ENCODE measurements at places on chromosomes 5 and 9.

DNA sequence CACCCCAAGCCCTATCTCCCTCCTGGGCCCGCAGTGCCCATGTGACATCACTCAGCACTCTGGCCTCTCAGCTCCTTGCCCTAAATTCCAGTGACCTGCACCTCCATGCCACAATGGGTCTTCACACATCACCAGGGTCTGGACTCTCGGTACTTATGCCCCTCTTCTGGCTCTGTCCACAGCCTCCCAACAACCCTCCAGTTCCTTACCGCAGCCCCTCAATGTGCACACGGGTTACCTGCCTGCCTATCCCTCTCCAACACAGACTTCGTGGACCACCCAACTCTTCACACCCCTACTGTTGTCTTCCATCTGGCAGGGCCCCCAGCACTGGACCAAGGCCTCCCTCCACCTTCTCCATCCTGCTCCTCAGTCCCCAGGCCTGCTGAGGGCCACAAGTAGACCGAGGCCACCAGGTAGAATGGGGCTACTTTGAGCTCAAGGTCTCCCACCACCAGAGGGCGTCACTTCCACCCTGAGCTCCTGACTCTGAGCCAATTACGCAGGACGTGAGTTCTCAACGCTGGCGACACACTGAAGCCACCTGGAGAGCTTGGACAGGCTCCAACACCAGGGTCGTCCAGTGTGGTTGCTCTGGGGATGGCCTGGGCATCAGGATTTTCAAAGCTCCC is 172.1 kb downstream of the GABBR2 start:
- DNase-seq, result no peak

GRCh38 chr9:126306071-126306647 is 20.5 kb upstream of the MVB12B start:
- no peak for DNase-seq

GRCh38 chr5:123428521-123429220 is 5.5 kb upstream of the CEP120 start:
- DNase-seq, result no peak

GRCh38 chr9:121283856-121284732 is 16.1 kb downstream of the GSN start:
- no peak for DNase-seq

DNA sequence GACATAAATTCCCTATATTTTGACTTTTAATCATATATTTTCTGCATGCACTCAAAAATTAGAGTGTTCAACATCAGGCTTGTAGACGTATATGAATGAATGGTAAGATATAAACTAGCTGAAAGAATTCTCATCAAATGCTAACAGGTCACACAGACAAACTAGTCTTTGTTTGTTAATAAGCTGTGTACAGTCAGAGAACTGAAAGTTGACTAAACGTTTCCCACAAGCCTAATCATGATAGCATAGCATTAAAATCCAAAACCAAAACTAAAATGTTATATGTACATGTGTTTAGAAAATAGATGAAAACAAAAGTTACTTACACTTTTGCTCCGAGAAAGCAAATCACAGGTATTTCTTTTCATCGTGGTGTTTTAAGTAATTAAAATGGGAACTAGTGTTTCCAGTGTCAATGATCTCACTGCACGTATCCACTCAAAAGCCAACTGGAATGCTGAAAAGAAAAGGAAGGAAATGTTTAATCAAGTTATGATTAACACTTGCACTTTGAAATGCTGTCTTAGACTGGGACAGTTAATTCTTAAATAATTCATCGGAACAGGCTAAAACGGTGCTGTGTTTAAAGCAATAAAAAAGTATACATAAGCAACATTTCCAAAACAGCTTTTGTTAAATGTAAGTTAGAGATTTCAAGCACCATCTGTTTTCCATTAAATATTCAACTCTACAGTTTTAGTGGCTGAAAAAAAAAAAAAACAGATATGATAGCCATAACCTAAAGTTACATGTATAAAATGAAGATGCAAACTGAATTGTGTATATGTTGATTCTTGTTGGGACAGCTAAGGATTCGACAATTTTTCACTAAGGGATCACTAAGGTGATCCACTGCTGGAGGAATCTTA is 291.9 kb upstream of the PDE4D start:
- no peak for DNase-seq

DNA sequence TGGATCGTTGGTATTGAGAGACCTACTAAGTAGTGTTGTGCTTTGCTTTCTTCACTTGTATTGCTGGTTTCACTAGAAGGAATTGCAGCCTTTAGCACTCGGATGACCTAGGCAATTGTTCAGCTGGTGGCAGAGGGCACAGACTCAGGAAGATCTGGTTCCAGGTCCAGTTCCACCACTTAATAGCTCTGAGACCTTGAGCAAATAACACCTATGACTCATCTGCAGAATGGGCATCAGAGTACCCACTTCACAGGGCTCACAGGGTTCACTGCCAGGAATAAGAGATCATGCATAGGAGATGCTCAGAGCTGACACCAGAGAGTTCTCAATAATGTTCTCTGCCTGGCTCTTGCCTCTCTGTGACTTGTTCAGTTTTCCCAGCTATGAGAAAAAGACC is 133.6 kb downstream of the SIL1 start:
- DNase-seq, result no peak

GRCh38 chr5:59598547-59598874 is 295.0 kb downstream of the PDE4D start:
- DNase-seq, result no peak

DNA sequence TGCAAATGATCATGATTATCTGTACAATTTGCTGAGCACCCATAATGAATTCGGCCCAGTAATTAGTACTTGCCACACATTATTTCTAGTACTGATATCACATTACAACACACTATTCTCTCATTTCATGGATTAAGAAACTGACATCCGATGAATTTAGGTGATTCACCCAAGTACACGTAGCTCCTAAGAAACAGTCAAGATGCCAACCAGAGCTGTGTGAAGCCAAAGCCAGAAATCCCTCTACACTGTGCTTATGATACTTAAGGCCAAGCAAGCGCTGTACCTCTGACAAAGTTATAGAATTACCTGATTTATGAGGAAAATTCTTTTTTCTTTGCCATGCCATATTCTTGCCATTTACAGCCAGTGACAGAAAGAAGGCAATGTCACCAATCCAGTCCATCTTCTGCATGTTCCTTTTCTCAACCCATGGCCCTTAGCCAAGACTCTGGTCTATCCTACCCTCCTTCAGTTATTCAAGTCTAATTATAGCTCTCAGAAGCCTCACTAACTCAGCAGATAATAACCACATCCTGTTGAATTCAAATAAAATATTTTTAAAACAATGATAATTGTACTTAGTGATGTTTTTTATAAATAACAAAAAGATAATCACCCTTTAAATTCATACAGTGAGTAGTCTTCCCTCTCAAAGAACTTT is 74.3 kb upstream of the PTGER4 start:
- DNase-seq, result no peak

DNA sequence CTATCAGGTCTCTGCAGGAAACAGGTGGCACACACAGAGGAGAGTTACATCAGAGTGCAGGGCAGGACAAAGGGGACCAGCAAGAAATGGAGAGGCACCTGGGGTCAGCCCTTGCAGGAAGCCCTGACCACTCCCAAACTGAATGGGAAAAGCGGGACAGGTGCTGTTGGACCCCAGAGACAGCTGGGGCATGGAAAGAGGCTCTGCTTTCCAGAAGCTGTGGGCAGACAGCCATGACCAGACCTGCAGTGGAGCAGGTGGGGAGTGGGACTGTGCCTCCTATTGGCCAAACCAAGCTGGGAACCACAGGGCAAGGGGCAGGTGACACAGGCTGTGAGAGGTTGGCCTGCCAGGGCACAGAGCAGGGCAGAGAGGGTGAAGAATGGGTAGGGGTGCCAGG is 125.8 kb downstream of the BOD1 start:
- DNase-seq, result no peak

DNA sequence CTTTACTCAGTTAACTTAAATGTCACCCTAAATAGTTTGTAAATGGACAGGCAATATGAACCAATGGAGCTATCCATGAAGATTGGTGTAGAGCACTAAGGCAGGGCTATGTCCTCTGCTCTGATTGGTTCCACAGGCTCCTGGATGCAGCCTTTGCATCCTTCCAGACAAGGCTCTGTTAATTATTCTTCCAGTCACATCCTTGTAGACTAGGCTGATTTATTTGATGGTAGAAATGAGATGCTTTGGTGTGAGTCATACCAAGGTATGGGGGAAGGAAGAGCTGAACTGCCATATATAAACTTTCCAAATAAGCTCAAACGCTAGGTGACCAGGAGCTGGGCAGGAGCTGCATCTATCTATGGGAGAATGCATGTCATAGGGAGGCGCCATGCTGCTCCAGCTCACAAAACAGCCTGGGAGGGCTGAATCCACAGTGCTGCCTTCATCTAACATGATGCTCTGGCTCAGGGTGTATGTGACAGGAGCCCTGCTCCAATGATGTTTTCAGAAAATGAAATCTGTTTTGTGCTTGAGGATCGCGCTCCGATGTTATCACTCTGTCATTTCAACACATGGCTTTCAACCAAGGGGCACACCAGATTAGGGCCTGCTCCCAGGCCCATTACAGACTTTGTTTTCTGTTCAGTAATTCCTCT is 818.0 kb upstream of the ZNF608 start:
- DNase-seq, result no peak

DNA sequence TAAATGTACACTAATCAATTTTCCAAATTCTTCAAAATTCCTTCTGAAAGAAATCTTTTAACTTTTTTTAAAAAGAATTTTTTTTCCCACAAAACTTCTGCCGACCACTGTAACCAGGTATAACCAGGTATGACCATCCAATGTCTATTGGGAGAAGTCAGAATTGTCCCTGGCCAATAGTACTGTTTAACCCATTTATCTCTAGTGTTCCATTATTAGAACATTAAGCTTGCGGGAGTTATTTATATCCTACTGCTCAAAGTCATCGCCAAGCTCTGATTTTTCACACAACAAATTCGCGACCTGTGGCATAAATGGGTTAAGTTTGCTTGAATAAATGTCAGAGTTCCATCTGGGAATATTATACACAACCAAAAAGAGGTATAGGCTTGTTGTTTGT is 343.2 kb downstream of the ANXA1 start:
- DNase-seq, result no peak

GRCh38 chr5:73908395-73908794 is 282.4 kb downstream of the ARHGEF28 start:
- DNase-seq, result no peak

- no peak for DNase-seq
Measured at GRCh38 chr9:88544245-88544644, 9.3 kb downstream of the NXNL2 start.

- no peak for DNase-seq
Measured at GRCh38 chr9:5563886-5564285, 53.6 kb downstream of the PDCD1LG2 start.

DNA sequence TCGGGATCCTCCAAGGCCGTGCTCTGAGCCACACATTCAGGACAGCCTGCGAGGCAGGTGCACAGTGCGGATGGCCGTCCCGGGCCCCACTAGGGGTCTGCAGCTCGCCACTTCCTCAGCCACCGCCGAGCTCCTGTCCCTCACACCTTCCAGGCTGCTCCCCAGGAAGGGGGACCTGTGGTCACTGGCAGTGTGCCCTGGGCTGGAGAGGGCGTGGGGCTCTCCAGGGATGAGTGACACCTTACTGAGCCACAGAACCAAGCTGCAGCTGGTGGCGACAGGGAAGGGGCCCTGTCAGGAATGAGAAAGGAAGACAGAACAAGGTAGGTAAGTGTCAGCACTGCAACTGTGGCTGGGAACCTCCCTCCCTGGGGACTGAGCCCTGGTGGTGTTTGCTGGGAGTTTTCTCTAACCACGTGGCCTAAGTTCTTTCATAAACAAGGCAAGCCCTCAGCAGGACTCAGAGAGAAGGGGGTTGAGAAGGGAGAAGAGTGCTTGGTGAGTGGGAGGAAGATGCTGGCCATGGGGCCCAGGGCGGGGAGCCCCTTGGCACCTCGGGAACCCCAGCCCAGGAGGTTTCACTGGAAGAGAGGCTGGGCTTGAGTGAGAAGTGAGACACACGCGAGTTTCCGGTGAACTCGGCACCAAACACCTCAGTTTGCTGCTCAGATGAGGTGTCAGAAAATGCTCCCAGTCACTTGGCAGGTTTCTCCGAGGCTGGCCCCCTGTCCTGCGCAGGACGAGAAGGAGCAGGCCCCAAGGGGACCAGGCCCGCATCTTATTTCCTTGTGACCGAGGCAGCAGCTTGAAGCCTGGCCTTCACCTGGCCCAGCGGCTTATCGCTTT is 5.2 kb downstream of the IL13 start:
- DNase-seq, result no peak

DNA sequence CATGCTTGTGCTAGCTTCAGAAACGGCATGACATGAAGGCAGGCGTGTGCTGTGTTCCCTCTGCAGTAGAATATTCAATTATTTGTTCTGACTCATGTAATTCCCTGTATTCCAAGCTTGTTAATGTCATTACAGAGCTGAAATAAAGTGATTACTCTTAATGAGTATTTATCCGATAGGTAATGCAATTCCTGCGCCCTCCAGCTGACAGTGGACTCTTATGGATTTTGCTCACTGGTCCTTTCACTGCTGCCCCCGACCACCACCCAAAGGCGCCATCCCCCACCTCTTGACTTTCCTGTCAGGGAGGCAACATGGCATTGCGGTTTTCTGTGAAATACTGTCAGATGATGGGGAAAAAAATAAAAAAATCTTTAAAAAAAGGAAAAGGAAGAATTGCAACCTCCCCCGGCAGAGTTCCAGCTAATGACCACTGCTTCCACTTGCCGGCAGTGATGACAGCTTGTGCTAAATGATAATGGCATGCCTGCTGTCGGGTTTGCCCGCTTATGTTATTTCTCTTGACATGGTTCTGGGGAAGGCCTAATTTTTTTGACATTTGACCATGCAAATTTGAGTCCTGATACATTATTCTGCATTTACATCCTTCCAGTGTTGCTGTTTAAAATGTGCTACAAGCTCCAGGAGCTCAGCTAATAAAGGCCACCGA is 335.3 kb upstream of the ADAMTS16 start:
- no peak for DNase-seq

DNA sequence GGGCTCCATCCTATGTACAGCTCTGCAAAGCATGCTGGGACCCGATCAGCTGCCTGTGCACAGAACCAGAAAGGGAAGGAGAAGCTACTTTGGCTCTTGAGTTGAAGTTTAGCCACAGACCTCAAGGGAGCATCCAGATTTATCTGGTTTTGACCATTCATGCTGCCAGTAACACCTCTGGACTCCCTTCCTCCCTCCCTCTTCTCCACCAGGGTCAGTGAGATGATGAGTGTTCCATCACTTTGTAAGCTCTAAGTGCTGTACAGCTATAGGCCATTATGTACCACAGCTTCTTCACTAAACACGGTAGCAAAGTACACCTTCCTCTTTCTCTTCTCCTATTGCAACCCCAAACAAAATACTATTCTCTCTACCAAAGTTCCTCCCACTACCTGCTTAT is 77.9 kb downstream of the GLIS3 start:
- DNase-seq, result no peak

DNA sequence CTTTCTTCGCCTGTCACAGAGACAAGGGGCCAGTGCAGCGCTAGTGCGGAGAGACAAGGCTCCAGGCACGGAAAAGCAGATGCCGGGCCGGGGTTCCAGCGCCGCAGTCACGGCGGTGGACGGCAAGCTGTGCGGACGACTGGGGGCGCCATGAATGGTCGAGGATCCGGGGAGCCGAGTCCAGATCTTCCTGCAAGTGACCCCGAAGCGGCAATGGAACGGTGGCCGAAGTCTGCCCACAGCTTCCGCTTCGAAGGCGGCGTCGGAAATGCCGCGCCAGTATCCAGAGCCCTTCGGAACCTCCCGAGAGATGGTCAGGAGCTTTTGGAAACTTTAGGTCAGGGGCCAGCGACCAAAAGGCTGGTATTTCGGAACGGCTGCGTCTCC is 601 bp upstream of the FAF2 start:
- DNase-seq, result no peak

- no peak for DNase-seq
Measured at GRCh38 chr9:93181672-93182435, 2.1 kb upstream of the WNK2 start.

Measured in kidney capillary endothelial cell (primary cell).